Cortex of kidney (tissue), 1 donor: ENCODE measurements at places on chromosomes 12 and 14.

DNA sequence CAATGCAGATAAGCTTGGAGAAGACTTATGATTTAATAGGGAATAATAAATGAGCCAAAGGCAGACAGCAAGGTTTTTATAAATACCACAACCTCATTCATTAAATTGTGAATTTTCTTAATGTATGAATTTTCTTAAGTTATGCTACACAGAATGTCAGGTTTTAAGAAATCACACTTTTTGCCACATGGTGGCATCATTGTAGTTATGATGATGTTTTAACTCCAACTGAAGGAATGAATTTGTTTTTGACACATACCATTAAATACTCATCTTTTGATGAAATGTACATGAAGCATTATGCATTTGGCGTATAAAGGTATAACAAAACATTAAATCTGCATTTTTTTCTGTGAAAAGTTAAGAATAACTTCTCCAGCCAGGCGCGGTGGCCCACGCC, 524.1 kb upstream of the FBXO33 start:
- DNase-seq = no peak

GRCh38 chr14:46985529-46986380, 334.2 kb upstream of the RPL10L start:
- no peak for DNase-seq

- no peak for DNase-seq
These were observed 19.1 kb downstream of the VASH1 start for GRCh38 chr14:76780360-76780759.

DNA sequence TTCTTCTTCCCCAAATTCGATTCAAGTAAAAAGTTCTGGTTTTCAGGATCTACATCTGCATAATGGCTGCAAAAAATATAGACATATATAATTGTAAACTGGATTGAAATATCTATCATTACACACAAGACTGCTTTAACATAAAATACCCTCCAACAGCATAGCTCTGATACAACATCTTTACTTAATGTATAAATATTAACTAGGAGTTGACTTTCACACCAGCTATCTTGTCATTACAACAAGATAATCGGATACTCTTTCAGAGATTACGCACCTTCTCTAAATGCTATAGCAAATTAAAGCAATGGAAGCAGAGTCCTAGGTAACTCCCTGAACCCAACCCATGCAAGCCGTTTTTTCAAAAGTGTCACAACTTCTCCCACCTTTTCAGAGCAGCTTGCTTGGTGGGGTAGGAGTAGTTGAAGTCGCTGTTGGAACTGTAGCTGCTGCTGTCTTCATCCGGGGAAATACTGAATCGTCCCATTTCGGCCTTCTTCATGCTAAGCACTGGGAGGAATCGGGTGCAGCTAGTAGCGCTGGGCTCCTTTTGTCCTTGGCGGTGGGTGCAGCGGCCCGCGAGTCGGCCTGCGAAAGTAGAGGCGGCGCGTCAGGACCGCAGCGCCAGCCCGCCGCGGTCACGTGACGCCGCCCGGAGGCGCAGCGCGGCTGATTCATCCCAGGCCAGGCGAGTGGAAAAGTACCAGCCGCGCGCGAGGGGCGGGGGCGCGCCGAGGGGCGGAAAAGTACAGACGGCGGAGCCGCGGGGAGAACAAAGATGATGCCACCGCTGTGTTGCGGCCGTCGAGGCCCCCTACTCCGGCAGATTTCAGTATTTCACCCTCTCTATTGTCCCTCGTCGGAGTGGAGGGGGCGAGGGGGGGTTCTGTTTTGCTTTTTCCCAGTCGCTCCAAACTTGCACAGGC, 1.5 kb downstream of the SLC38A2 start:
- DNase-seq = peak; percentile 41

GRCh38 chr12:129911428-129912049, 7.7 kb upstream of the TMEM132D start:
- DNase-seq = no peak

GRCh38 chr12:59637692-59638070, 41.9 kb downstream of the SLC16A7 start:
- DNase-seq = no peak

GRCh38 chr12:3247629-3248161, 170.5 kb downstream of the TSPAN9 start:
- DNase-seq = no peak

- DNase-seq = no peak
These were observed 9.7 kb downstream of the MLH3 start for GRCh38 chr14:75041613-75042012.

DNA sequence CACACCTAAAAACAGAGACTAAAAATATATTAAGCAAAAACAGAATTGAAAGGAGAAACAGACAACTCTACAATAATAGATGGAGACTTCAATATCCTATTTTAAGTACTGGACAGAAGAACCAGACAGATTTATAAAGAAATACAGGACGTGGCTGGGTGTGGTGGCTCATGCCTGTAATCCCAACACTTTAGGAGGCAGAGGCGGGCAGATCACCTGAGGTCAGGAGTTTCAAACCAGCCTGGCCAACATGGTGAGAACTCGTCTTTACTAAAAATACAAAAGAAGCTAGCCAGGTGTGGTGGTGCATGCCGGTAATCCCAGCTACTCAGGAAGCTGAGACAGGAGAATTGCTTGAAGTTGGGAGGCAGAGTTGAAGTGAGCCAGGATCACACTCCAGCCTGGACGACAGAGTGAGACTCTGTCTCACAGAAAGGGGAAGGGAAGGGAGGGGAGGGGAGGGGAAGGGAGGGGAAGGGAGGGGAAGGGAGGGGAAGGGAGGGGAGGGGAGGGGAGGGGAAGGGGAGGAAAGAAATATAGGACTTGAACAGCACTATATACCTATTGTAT, 53.0 kb downstream of the CDK17 start:
- no peak for DNase-seq

DNA sequence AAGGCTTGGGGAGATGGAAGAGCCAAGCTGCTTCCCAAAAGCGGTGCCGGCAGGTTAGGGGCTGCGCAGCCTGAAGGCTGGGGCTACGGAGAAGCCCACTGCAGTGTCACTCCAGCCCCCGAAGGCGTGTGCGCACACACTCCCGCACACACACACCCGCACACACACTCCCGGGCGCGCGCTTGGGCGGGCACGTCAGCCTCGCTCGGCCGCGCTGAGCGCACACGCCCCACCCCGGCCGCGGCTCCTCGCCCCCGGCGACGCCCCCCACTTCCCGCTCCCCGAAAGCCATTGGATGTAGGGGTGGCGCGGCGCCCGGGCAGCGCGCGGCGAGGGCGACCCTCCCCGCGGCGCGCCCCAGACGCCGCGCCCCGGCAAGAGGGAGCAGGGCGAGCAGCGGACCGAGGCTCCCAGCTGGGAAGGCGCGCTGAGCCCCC, at the start of gene KCNK10:
Gene KCNK10 (minus strand): TSS at position 184 of the 437 bp plus-strand sequence. CDS start 471 bp downstream, outside the sequence.
- no peak for DNase-seq

- no peak for DNase-seq
These were observed 23.8 kb upstream of the DHRS2 start for GRCh38 chr14:23612354-23612732.

DNA sequence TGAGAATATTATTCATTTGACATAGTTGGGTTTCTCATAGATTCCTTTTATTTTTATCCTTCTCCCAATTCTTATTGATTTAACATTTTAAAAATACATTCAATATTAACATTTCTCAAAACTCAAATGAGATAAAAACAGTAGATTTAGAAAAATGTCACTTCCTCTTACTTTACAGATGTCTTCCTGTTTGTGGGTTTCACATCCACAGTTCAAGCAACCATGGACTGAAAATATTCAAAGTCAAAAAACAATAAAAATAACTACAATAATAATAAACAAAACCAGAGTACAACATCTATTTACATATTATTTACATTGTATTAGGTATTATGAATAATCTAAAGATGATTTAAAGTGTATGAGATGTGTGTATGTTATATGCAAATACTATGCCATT, 111.3 kb upstream of the SLC16A7 start:
- no peak for DNase-seq

DNA sequence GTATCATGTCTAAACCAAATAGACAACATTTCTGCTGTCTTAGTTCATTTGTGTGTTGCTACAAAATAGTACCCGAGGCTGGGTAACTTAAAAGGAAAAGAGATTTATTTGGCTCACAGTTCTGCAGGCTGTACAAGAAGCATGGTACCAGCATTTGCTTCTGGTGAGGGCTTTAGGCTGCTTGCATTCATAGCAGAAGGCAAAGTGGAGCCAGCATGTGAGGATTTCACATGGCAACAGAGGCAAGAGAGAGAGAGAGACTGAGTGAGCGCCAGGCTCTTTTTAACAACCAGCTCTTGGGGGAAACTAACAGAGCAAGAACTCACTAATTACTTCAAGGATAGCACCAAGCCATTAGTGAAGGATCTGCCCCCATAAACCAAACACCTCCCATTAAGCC, 271.4 kb upstream of the SRRM4 start:
- DNase-seq = no peak

GRCh38 chr14:92665661-92666110, 82.7 kb downstream of the LGMN start:
- no peak for DNase-seq

DNA sequence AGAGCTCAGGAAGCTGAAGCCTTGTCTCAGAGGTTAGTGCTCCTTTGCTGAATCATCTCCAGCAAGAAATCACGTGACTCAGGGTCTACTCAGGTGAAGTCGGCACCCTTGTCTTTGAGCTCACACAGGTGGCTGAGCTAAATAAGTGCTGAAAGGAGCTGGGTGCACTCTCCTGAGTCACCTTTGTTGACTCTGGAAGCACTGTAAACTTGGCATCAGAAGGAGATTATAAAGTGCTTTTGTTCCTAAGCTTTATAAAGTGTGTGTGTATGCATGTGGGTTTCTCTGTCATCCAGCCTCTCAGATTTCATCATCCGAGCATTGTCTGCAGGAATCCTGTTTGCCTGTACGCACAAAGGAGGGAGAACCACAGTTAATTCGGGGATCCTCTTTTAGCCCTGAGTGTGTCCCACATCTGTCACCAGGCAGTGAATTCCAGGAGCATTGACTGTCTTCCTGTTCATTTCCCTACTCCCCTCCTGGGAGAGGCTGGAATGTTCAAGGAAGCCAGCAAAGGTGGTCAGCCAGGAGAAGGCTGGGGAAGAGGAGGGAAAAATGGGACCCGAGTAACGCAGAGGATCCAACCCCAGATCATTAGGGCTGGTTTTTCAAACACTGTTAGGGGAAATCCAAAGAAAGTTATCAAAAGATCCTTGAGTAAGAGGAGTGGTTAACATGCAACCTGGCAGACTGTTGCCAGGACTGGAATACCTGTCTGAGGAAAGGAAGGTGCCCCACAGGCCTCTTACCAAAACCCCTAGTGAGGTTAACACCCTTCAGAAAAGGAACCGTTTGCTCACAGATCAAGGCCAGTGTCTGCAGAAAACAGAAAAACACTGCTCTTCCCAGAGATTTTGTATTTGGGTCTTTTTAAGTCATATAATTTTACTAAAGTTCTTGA, 157.5 kb upstream of the HIF1A start:
- no peak for DNase-seq

- DNase-seq = no peak
These were observed 39.6 kb downstream of the TEAD4 start for GRCh38 chr12:2998789-2999264.

- DNase-seq = no peak
These were observed 418.7 kb downstream of the NPAS3 start for GRCh38 chr14:33357225-33358010.

DNA sequence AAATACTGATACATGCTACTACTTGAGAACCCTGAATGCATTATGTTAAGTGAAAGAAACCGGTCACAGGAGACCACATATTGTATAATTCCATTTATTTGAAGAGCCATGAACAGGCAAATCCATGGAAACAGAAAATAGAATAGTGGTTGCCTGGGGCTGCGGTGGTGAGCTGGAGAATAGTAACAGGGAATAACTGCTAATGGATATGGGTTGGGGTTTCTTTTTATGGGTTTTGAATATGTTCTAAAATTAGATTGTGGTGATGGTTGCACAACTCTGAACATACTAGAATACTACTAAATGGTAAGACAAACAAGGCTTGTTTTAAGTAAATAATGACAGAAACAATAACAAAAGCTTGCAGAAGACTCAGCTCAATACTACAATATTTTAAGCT, 293.0 kb downstream of the BTG1 start:
- DNase-seq = no peak

DNA sequence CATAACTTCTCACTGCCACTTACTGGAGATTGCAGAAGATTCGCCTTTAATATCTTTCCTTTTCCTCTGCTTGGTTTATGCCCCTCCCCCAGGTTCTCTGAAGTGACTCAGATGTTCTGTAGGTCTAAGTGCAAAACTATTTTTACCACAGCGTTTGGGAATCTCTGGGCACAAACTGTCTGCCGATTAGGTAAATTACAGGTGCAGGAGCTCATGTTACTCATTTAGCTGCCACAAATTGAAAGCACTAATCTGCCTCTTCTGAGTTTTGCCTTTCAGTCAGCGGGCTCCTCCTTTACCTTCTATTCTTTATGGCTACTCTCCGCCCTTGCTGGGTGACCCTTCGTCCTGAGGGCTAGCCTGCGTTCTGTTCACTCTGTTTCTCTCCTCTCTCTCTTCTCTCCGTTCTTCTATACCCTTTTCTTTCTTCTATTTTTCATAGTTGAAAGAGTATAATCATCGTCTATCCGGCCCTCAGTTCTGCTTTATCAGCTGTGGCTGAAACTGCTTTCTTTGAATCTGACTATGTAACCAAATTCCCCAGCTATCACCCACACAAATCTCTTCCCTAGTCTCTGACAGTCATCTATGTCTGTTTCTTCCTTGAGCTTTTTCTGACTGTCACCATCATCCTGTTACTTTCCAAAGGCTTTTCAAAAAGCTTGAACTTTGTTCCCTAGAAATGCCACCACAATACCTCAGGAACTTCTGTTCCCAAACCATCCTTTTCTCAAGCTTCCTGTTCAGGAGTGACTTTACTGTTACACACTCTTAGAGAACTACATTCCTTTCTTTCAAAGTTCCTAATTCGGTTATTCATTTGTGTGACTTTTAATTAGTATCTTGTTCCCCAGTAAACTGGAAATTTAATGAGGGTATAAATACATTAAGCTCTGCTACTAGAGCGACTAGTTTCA, 4.3 kb upstream of the MYF6 start:
- DNase-seq = no peak

- DNase-seq = no peak
These were observed 486.2 kb downstream of the VRK1 start for GRCh38 chr14:97283426-97283825.

DNA sequence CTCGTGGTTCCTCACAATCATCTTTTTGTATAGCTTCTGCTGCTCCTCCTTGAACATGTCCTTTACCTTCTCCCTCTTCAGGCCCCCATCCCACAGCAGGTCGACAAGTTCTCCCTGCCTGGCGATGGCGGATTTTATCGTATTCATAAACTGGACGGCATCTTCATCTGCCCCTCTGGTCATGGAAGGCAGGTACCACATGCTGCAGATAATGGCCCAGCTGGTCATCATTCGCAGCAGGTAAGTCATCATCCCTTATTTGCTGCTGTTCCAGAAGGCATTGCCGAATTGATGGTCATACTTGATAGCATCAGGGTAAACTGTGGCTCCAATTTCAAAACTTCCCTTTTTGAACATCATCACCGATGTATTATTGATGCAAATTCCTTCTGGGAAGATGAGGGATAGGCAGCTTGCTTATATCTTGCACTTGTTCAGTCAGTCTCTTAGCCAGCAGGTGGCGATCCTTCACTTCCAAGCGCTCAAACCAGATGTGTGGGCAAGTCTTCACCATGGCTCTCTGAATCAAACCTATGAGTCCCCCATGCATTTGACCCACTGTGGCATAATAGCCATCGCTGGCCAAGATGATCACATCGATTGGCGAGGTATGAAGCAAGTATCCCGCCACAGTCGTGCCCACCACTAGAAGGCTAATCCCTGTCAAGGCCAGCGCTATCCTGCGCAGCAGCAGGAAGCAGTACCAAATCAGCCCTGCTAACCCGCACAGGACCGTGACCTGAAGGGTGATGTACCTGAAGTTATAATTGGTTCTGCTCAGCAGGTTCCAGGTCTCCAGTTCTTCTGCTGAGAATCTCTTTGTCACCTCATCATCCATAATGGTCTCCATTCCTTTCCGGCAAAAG, 381.5 kb upstream of the STXBP6 start:
- no peak for DNase-seq
